ENCODE measurements at places on chromosomes 5 and 9.
A peak's percentile ranks its signal among the peaks of the same experiment; 100 is the strongest.

DNA sequence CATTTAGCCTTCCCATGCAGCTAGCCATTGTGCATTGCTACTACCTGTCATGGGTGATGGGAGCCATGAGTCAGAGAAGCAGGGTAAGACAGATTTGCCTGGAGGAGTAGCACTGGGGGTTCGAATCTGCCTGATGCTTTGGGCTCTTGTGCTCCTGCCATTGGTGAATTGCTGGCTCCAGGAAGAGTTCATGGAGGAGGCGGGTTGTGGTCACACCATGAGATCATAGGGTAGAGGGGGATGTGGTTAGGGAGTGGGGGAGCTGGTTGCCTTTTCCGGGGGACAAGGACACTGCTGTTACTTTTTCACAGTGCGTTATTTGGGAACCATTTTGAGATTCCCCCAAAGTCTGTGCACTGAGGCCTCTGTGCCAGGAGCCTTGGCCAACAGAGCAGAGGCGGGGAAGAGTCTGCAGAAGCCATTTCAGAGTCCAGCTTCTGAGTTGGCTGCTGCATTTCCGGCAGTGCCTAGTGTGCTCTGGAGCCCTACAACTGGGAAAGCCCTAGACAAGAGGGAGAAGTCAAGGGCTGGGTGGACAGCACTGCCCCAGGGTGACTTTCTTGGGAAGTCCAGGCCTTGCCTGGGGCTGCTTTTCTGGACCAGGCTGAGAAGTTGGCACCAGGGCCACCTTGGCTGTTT is 6.2 kb downstream of the ANGPTL2 start:
- peak; percentile 5 for DNase-seq

GRCh38 chr5:67035098-67035740 is 161.4 kb downstream of the CD180 start:
- DNase-seq, result no peak

GRCh38 chr9:545480-545879 is 296.0 kb upstream of the DMRT1 start:
- DNase-seq, result no peak

GRCh38 chr5:175092691-175093090 is 351.3 kb downstream of the DRD1 start:
- DNase-seq, result no peak

GRCh38 chr9:113603048-113603375 is 139.5 kb downstream of the RGS3 start:
- DNase-seq, result no peak

DNA sequence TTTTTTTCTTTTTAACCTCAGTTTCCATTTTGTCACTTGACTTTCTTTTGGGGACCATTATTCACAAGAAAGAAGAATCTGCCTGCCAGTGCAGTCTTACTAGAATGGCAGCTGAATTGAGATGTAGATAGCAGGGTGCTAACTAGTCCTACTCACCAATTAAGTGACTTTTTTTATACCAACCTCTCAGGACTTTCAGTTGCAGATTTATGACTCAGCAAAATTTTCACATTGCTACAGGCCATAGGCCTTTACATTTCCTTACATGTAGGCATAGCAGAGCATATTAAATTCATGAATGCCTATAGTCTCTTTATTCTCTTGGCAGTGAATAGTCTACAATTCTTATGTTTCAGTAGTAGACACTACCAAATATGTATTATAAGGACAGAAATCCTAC is 54.0 kb upstream of the FKTN start:
- no peak for DNase-seq

DNA sequence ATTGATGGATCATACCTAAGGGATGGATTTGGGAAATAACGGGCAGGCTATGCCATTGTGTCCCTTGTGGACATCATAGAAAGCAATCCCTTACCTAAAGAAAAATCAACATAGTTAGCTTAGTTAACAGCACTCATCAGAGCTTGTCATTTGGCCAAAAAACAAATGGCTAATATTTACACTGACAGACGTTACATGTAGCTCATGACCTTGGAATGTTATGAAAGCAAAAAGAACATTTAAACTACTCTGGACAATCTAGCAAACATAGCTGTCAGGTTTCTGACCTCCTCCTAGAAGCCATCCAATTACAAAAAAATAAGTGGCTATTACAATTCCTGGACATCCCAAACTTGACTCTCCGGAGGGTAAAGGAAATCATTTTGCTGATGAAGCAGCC is 23.8 kb downstream of the TMEM232 start:
- DNase-seq, result no peak

- DNase-seq, result no peak
Measured at GRCh38 chr5:81371354-81371876, 22.5 kb downstream of the ACOT12 start.

DNA sequence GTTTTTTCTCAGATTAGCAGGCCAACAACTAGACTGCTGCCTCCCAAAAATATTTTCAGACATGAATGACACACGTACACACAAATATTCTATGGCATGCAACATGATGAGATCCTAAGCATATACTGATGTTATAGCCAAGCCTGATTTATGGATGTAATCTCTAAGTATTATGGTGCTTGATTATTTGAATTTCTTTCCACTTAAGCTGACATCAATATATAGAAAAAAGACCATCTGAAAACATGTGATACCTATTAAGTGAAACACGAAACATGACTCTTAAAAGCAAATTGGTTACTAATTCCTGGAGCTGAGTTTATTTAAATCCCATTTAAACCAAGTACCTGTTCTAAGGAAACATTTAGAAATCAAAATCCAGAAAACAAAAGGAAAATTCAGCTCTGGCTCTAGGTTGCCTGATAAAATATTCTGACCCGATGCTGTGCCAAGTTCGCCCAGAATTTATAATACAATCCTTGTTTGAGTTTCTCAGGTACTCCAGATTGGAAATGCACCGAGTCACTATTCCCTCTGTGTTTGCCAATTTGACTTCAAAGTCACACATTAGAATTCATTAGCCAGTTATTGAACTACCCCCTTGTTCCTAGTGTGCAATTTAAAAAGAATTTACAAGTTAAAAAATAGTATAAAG is 548.6 kb downstream of the CSNK1G3 start:
- no peak for DNase-seq

- no peak for DNase-seq
Measured at GRCh38 chr5:73488806-73489205, 9.4 kb upstream of the BTF3 start.

DNA sequence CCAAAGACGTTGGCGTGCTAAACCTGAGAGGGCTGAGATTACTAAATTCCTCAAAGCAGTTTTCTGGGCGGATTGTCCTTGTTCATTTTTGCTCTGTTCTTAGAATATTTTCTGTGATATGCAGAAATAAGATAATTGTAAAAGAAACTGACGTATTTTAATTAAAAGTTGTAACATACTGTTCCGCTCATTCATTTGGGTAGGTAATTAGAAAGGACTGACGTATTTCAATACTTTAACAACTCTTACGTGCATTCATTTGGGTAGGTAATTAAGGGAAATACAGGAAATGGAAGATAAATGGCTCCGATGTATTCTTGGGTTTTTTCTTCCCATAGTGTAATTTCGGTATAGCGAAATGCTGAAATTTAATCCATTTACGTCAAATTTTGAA is 1.1 kb downstream of the OSTF1 start:
- no peak for DNase-seq

- DNase-seq, result no peak
Measured at GRCh38 chr5:58680503-58680902, 97.6 kb downstream of the RAB3C start.

- DNase-seq, result no peak
Measured at GRCh38 chr9:22446589-22446949, at the start of gene DMRTA1. Gene DMRTA1 (plus strand): TSS chr9:22446824. CDS start chr9:22447066, 242 bp downstream.

GRCh38 chr9:117013440-117013995 is 326.4 kb downstream of the TRIM32 start:
- DNase-seq, result no peak

GRCh38 chr5:121870489-121870888 is 18.8 kb downstream of the FTMT start:
- no peak for DNase-seq

- no peak for DNase-seq
Measured at GRCh38 chr9:98222885-98223691, 30.7 kb upstream of the CORO2A start.

- no peak for DNase-seq
Measured at GRCh38 chr5:160398806-160399205, 1.0 kb downstream of the FAM200C start.

GRCh38 chr5:106759581-106759980 is 911.2 kb downstream of the EFNA5 start:
- no peak for DNase-seq

GRCh38 chr5:82784521-82784920 is 292.7 kb downstream of the TMEM167A start:
- no peak for DNase-seq

DNA sequence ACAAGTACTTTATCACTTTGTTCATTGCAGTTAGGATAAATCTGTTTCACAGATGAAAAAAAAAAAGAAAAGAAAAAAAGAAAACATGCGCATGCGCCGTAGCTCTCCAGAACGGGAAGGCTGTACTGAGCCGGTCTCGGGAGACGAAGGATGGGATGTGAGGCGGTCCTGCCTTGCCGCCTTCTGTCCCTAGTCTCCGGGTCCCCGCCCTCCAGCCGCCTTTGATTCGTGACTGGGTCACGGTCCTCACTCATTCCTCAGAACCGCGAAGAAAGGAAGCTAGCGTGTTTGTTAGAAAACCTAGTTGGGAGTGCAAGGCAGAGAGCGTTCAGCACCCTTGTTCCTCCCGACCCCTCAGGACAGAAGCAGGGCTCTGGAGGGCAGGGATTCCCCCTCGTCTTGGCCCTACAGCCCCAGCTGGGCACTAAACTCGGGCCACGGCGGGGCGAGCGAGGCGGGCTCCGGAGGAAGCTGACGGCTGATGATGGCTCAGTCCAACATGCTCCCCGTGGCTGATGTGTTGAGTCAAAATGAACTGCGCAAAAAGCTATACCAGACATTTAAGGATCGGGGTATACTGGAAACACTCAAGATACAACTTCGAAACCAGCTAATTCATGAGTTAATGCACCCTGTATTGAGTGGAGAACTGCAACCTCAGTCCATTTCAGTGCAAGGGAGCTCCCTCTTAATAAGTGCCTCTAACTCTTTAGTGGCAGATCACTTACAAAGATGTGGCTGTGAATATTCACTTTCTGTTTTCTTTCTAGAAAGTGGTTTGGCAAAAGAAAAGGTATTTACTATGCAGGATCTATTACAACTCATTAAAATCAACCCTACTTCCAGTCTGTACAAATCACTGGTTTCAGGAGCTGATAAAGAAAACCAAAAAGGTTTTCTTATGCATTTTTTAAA is 40.0 kb downstream of the CPLANE1 start:
- no peak for DNase-seq

GRCh38 chr5:115070737-115071136 is 99.0 kb downstream of the TRIM36 start:
- DNase-seq, result no peak

GRCh38 chr5:94645053-94645452 is 26.6 kb downstream of the SLF1 start:
- DNase-seq, result no peak

- no peak for DNase-seq
Measured at GRCh38 chr9:34884747-34885189, 73.3 kb upstream of the PHF24 start.

DNA sequence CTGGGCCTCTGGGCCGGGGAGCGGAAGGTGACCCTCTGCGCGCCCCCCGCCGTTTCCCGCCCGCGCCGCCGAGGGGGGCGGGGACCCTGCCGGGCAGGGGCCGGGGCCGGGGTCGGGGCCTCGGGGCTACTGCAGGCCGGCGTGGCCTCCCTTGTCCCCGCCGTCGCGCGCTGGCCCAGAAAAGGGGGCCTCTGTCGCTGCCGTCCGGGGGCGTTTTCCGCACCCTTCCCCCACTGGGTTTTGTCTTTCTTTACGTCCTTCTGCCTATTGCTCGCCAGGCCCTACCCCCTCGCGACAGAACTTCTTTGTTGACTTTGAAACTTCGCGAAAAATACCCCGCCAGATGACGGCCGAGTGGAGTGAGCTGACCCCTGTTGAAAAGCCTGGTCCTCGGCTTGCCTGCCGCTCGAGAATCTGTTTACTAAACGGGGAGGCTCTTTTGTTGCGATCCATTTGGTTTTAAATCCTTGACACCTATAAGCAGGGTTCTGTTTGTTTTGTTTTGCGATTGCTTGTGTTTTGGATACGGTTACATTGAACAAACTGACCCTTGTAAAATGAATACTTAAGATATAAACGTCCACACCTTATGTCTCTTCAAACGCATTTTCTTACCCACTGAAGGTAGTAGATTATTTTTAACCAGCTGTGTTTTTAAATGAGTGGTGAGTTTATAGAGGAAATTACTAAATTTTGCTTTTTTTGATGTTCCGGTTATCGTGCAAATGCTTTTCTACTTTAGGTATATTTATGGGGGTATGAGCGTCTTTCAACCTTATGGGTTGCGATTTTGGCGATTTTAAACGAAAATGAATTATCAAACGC is 765 bp downstream of the MARCHF6 start:
- DNase-seq, result no peak

- DNase-seq, result no peak
Measured at GRCh38 chr5:147098233-147098790, 136.5 kb upstream of the STK32A start.

DNA sequence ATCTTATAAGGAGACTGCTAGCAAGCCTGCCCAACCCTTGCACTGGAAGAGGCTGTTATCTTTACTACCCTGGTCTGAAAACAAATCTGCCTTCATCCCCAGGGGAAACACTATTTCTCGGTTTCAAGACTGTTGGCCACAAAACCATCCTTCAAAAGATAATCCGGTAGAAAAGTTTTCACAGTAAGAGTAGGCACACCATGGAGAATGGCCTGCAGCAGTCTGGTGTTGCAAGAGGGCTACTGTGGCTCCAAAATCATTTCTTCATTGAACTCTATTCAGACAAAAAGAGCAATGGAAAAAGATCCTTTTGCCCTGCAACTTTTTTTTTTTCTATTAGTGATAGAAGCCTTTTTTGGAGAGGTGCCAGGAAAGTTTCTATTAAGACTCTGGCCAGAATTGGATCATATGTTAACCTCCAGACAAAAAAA is 163.9 kb downstream of the ARHGEF28 start:
- DNase-seq, result no peak

- no peak for DNase-seq
Measured at GRCh38 chr9:16321461-16322119, 548.9 kb downstream of the BNC2 start.

GRCh38 chr5:113040672-113041260 is 64.2 kb downstream of the DCP2 start:
- no peak for DNase-seq

DNA sequence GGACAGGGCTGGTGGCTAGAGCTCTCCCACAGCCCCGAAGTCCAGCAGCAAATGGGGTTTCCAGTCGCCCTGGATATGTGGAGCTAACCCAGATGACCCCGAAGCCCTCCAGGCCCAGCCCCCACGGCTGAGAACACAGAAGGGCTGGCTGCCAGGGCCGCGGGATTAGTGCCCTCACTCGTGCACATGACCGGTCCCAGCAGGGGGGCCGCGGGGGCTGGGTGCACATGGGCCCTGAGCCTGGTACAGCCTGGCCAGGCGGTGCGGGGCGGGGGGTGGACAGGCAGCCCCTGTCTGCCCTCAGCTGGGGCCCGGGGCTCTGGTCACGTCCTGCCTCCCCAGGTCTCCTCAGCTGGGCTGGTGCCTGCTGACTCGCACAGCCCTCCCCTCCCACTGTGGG is 5.9 kb downstream of the SSNA1 start:
- DNase-seq, result no peak

Data from stimulated activated CD8-positive, alpha-beta memory T cell treated with anti-CD3 and anti-CD28 coated beads, Interleukin-7, amount 100 ng/mL, for 48 hours (primary cell).